Right lobe of liver (tissue), 6 donors: ENCODE measurements at places on chromosomes 3 and 15. TPM values are rescaled to one million over a fixed set of nuclear protein-coding genes. Genes with fewer than 3 reads are reported as not detected.

- no peak for DNase-seq
- H3K27ac ChIP-seq: no peak overlapping the region
- H3K36me3 ChIP-seq: no peaks in the 10 kb centered on the region
- peaks cover 11% of the 10 kb centered on the region for H3K4me1 ChIP-seq
Observed at GRCh38 chr3:32305361-32305876, 66.9 kb downstream of the CMTM8 start.

DNA sequence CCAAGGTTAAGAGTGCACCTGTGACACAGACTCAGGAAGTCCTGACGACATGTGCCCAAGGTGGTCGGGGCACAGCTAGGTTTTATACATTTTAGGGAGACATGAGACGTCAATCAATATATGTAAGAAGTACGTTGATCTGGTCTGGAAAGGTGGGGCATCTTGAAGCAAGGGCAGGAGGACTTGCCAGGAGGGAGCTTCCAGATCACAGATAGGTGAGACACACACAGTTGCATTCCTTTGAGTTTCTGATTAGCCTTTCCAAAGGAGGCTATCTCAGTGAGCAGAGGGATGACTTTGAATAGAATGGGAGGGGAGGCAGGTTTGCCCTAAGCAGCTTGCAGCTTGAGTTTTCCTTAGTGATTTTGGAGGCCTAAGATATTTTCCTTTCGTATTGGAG is 257.4 kb downstream of the CGGBP1 start:
- no peak for DNase-seq
- no peaks in the 10 kb centered on the region for H3K27me3 ChIP-seq
- no peaks in the 10 kb centered on the region for H3K36me3 ChIP-seq
- H3K4me1 ChIP-seq: no peaks in the 10 kb centered on the region
- H3K27ac ChIP-seq: no peak overlapping the region
- no peak overlapping the region for H3K4me3 ChIP-seq

- no peaks in the 10 kb centered on the region for H3K27me3 ChIP-seq
- H3K4me1 ChIP-seq: peaks cover 39% of the 10 kb centered on the region
- no peak overlapping the region for H3K4me3 ChIP-seq
- no peak overlapping the region for H3K27ac ChIP-seq
Observed at GRCh38 chr15:60077581-60078359, 73.7 kb downstream of the FOXB1 start.

DNA sequence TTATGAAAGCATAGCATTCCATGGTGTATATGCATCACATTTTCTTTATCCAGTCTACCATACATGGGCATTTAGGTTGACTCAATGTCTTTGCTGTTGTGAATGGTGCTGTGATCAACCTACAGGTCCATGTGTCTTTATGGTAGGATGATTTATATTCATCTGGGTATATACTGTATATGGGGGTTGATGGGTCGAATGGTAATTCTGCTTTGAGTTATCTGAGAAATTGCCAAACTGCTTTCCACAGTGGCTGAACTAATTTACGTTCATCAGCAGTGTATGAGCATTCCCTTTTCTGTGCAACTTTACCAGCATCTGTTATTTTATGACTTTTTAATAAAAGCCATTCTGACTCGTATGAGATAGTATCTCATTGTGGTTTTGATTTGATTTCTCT is 662.4 kb upstream of the BCHE start:
- no peak overlapping the region for H3K27ac ChIP-seq
- DNase-seq: no peak
- no peaks in the 10 kb centered on the region for H3K4me1 ChIP-seq

- no peaks in the 10 kb centered on the region for H3K4me1 ChIP-seq
- H3K27me3 ChIP-seq: no peaks in the 10 kb centered on the region
- no peak for DNase-seq
- H3K4me3 ChIP-seq: no peak overlapping the region
- H3K36me3 ChIP-seq: no peaks in the 10 kb centered on the region
- no peak overlapping the region for H3K27ac ChIP-seq
Observed at GRCh38 chr15:39788108-39788507, 5.5 kb upstream of the FSIP1 start.

GRCh38 chr3:194824100-194824499 is 138.4 kb downstream of the FAM43A start:
- H3K4me1 ChIP-seq: no peaks in the 10 kb centered on the region
- no peaks in the 10 kb centered on the region for H3K27me3 ChIP-seq
- H3K27ac ChIP-seq: no peak overlapping the region
- no peaks in the 10 kb centered on the region for H3K36me3 ChIP-seq
- no peak overlapping the region for H3K4me3 ChIP-seq

GRCh38 chr3:151439652-151440125 is 21.2 kb downstream of the IGSF10 start:
- H3K27ac ChIP-seq: no peak overlapping the region
- no peaks in the 10 kb centered on the region for H3K36me3 ChIP-seq
- no peak for DNase-seq
- H3K27me3 ChIP-seq: no peaks in the 10 kb centered on the region

GRCh38 chr3:171123915-171124314 is 97.4 kb upstream of the SLC2A2 start:
- no peaks in the 10 kb centered on the region for H3K27me3 ChIP-seq
- no peak overlapping the region for H3K27ac ChIP-seq
- H3K4me1 ChIP-seq: no peaks in the 10 kb centered on the region
- no peak for DNase-seq
- no peak overlapping the region for H3K4me3 ChIP-seq
- H3K36me3 ChIP-seq: no peaks in the 10 kb centered on the region

DNA sequence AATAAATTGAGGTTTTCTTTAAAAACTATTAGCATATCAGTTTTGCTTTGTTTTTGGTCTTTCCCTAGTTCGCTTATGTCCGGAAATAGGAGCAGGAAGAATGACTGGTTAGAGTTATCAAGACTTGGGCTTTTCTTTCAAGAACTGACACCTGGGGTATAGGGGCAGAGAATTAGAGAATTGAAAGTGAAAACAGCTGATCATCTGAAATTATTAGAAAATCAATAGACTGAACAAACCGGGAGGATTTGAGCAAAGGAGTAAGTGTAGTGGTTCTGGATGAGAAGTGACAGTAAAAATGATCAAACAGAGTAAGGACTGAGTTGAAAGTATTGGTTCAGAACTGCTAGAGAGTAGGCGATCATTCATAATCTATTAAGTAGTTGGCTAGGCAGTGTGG is 6.0 kb downstream of the MINDY2 start:
- no peaks in the 10 kb centered on the region for H3K4me1 ChIP-seq
- H3K4me3 ChIP-seq: no peak overlapping the region
- no peaks in the 10 kb centered on the region for H3K27me3 ChIP-seq
- no peaks in the 10 kb centered on the region for H3K36me3 ChIP-seq
- H3K27ac ChIP-seq: no peak overlapping the region

GRCh38 chr3:186417791-186418190 is 55.8 kb upstream of the DGKG start:
- DNase-seq: no peak
- H3K27ac ChIP-seq: no peak overlapping the region
- H3K4me3 ChIP-seq: no peak overlapping the region
- H3K4me1 ChIP-seq: peaks cover 14% of the 10 kb centered on the region

DNA sequence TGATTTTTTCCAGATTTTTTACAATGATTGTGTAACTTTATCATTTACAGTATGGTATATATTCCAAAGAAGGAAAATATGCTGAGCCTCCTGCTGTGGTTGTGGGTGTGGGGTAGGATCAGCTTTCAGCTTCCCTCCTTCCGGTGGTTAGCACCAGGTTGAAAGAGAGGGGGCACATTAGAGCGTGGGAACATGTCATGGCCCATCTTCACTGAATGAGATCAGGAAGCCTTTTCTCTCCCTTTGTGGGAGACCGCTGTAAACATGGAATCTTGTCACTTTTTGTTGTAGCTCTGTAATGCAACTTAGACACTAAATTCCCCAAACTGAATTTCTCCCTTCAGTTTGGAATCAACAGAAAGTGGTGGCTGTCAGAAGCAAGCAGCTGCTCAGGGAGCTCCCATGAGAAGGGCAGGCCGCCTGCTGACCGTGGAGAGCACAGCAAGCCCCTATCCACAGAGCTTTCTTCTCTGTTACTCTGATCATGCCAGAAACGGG is 86.7 kb upstream of the LIMD1 start:
- no peak for DNase-seq
- H3K27ac ChIP-seq: no peak overlapping the region
- no peaks in the 10 kb centered on the region for H3K27me3 ChIP-seq
- H3K4me1 ChIP-seq: no peaks in the 10 kb centered on the region

DNA sequence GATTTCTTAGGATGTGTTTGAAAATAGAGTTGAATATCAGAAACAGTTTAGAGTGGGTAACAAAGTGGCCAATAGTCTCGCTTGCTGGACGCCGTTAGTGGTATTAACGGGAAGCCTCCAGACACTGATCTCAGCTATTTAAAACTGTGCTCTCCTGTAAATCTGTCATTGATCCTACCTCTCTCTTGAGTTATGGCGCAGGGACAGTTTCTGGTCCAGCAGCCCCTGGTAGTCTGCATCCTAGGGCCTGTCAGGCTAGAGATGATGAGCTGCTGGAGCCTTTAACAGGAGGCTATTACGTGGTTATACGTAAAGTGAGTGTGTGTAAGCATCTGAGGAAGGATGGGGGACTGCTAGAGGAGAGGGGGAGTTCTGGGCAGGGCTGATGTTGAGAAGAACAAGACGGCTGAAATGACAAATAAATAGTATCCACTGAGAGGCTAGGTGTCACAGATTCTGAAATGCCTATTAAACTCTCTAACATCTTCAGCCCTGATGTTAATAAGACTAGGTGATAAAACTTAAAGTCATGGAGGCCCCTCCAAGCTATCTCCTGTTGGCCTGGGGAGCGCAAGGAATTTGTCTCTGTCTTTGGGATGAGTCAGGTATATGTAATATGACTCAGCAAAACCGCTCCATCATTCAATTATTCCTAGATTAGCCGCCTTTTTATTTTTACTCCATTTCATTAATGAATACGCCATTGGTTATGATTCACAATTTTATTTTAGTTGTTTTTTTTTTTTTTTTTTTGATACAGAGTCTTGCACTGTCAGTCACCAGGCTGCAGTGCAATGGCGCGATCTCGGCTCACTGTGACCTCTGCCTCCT is 155.7 kb downstream of the GREM1 start:
- DNase-seq: no peak
- no peaks in the 10 kb centered on the region for H3K27me3 ChIP-seq
- H3K36me3 ChIP-seq: no peaks in the 10 kb centered on the region
- no peak overlapping the region for H3K27ac ChIP-seq
- no peaks in the 10 kb centered on the region for H3K4me1 ChIP-seq

DNA sequence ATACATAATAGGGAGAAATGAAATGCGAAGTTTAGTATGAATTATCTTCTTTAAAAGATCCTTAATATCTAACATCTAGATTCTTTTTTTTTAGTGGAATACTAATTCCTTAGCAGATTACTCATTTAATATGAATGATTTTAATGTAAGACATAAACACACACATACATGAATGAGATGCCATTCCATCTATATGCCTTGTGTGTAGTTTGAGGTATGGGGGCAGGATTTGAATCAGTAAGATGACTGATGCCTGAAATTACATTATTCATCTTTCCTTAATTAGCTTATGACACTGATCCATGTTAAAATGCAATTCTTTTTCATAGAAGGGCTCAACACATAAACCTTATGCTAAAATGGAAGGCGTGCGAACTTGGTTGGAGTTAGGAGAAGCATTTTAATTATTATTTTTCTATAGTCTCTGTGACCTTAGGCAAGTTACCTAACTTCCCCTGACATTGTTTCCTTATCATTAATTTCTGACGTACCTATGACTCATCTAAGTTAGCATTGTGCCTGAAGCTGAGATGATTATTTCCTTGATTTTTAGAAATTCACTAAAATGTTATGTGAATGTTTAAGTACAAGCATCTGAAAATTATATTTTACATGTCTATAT is 10.8 kb upstream of the BNIP2 start:
- H3K36me3 ChIP-seq: no peaks in the 10 kb centered on the region
- DNase-seq: no peak
- no peaks in the 10 kb centered on the region for H3K4me1 ChIP-seq
- no peak overlapping the region for H3K27ac ChIP-seq
- no peak overlapping the region for H3K4me3 ChIP-seq
- H3K27me3 ChIP-seq: no peaks in the 10 kb centered on the region

GRCh38 chr15:70063261-70063925 is 34.3 kb downstream of the TLE3 start:
- peaks cover 47% of the 10 kb centered on the region for H3K36me3 ChIP-seq
- no peaks in the 10 kb centered on the region for H3K27me3 ChIP-seq
- H3K27ac ChIP-seq: no peak overlapping the region
- DNase-seq: no peak
- no peaks in the 10 kb centered on the region for H3K4me1 ChIP-seq

GRCh38 chr15:38050529-38051448 is 116.3 kb downstream of the TMCO5A start:
- H3K36me3 ChIP-seq: no peaks in the 10 kb centered on the region
- H3K4me1 ChIP-seq: no peaks in the 10 kb centered on the region
- DNase-seq: no peak

MME gene
- 9.9 TPM for total RNA-seq

CCDC39 gene
- not detected for total RNA-seq

SKOR1 gene
- total RNA-seq: 0.21 TPM

PAQR5 gene
- 0.59 TPM for total RNA-seq

CASR gene
- total RNA-seq: not detected

SNX22 gene
- total RNA-seq: 1.1 TPM

EFCAB12 gene
- total RNA-seq: 2.1 TPM

ZIC4 gene
- not detected for total RNA-seq

INKA1 gene
- total RNA-seq: 0.46 TPM
